CD4-positive, CD25-positive, alpha-beta regulatory T cell (primary cell): ENCODE measurements at places on chromosomes 3 and 15. TPM values are rescaled to one million over a fixed set of nuclear protein-coding genes. Genes with fewer than 3 reads are reported as not detected.

DNA sequence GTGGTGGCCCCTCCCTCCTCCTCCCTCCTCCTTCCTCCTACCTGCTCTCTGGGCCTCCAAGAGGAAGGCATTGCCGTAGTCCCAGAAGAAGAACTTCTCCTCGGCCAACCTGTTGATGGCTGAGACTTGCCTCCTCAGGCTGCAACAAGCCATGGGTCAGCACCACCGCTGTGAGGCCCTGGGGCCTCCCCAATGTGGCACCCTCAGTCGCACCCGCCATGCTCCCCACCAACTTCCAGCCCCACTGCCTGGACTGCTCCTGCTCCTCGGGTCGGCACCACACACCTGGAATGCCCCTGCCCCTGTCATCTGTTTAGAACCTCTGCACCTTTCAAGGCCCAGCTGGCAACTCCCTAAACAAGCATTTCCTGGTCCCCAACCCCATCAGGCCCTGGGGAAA, 17.6 kb downstream of the UROC1 start:
- no peaks in the 10 kb centered on the region for H3K27me3 ChIP-seq
- no peaks in the 10 kb centered on the region for H3K4me1 ChIP-seq
- DNase-seq = no peak
- no peaks in the 10 kb centered on the region for H3K36me3 ChIP-seq
- H3K4me3 ChIP-seq = no peak overlapping the region

DNA sequence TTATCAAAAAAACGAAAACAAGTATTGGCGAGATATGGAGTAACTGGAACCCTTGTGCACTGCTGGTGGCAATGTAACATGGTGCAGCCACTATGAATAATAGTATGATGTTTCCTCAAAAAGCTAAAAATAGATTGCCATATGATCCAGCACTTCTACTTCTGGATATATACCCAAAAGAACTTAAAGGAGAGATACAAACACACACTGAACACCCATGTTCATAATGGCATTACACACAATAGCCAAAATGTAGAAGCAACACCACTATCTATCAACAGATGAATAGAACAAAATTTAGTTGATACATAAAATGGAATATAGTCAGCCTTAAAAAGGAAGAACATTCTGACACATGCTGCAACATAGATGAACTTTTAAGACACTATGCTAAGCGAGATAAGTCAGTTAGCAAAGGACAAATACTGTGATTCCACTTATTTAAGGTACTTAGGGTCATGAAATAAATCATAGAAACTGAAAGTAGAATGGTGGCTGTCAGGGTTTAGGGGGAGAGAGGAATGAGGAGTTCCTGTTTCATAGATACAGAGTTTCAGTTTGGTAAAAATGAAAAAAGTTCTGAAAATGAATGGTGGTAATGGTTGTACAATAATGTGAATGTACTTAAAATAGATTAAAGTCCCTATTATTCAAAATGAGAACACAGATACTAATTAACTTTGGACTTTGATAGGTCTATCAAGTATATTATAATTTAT, 59.4 kb upstream of the IMPG2 start:
- H3K4me1 ChIP-seq = peaks cover 22% of the 10 kb centered on the region
- peaks cover 4% of the 10 kb centered on the region for H3K36me3 ChIP-seq

GRCh38 chr3:105424412-105425152, 57.9 kb downstream of the ALCAM start:
- H3K27me3 ChIP-seq = no peaks in the 10 kb centered on the region
- no peaks in the 10 kb centered on the region for H3K4me1 ChIP-seq
- no peaks in the 10 kb centered on the region for H3K36me3 ChIP-seq

GRCh38 chr3:132630612-132631011, 29.0 kb downstream of the ACAD11 start:
- H3K36me3 ChIP-seq = peaks cover 20% of the 10 kb centered on the region
- no peaks in the 10 kb centered on the region for H3K27me3 ChIP-seq
- no peak overlapping the region for H3K4me3 ChIP-seq
- DNase-seq = no peak
- no peaks in the 10 kb centered on the region for H3K4me1 ChIP-seq
- H3K27ac ChIP-seq = no peak overlapping the region

GRCh38 chr3:31305340-31305739, 227.4 kb upstream of the STT3B start:
- H3K4me3 ChIP-seq = no peak overlapping the region
- H3K27me3 ChIP-seq = no peaks in the 10 kb centered on the region
- no peaks in the 10 kb centered on the region for H3K36me3 ChIP-seq
- no peaks in the 10 kb centered on the region for H3K4me1 ChIP-seq
- no peak overlapping the region for H3K27ac ChIP-seq

DNA sequence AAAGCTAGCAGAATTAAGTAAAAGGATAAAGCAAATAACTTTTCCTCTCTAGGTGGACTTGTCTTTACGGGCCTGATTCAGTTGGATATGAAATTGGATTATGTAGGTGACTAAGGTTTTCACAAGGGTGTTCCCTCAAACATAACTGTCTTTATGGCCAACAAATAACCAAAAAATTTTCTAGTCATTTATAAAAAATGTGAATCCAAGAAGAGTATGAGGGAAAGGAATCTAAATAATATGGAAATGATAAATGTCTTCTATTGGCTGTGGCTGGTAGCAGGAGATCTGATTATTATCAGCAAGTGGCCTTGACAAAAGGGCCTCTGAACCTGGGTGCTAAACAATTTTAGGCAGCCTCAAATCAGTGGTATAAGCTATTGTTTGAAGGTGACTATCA, 594.0 kb upstream of the UBE2E2 start:
- no peak overlapping the region for H3K27ac ChIP-seq
- DNase-seq = no peak
- H3K4me1 ChIP-seq = no peaks in the 10 kb centered on the region
- H3K27me3 ChIP-seq = no peaks in the 10 kb centered on the region
- H3K4me3 ChIP-seq = no peak overlapping the region
- no peaks in the 10 kb centered on the region for H3K36me3 ChIP-seq

- H3K27ac ChIP-seq = no peak overlapping the region
- H3K4me3 ChIP-seq = no peak overlapping the region
- DNase-seq = no peak
- H3K27me3 ChIP-seq = no peaks in the 10 kb centered on the region
- H3K36me3 ChIP-seq = peaks cover 57% of the 10 kb centered on the region
Observed at GRCh38 chr3:183490653-183491052, 62.2 kb upstream of the MCF2L2 start.

- peak overlapping the region; percentile 49 for H3K4me3 ChIP-seq
- no peaks in the 10 kb centered on the region for H3K27me3 ChIP-seq
- H3K36me3 ChIP-seq = no peaks in the 10 kb centered on the region
Observed at GRCh38 chr3:128730471-128730870, 4.5 kb downstream of the RAB7A start.

DNA sequence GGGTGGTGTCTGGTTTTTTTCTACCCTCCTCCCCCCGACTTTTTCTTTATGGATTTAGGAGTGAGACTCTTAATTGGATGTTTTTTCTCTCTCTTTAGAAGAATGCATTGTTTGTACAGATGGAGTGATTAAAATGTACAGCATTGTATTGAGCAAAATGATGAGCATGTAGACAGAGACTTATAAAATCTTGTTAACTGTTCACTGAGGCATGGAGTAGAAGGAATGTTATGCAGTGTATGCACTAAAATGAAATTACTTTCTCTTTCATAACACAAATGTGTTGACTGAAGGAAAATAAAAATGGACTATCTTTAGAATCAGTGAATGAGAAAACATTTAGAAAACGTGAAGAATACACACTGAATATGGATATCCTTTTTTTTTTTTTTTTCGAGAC, 39.8 kb downstream of the ZFAND6 start:
- H3K4me1 ChIP-seq = peaks cover 4% of the 10 kb centered on the region
- no peaks in the 10 kb centered on the region for H3K36me3 ChIP-seq
- H3K4me3 ChIP-seq = no peak overlapping the region
- no peak for DNase-seq

DNA sequence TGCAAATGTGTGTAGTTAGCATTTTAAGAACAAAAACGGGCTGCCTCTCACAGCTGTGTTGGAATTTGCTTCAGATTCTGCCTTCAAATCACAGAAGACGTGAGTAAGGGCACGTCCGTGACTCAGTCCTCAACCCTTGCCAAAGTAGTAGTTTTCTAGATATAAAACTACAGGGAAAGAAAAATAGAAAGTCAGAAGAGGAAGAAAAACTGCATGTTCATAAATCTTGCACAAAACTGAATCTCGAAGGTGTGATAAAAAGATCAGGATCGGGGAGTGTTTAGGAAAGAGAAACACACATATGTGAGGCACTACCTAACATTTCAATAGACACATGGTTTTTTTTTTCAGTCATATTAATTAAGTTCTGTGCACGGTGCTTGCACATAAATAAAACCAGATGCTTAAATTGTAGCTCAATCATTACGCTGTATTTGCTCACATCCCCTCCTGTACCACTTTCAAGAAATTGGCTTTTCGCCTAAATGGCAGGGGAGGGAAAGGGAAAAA, 71.7 kb downstream of the P3H2 start:
- H3K4me1 ChIP-seq = no peaks in the 10 kb centered on the region
- H3K4me3 ChIP-seq = no peak overlapping the region
- no peaks in the 10 kb centered on the region for H3K36me3 ChIP-seq

DNA sequence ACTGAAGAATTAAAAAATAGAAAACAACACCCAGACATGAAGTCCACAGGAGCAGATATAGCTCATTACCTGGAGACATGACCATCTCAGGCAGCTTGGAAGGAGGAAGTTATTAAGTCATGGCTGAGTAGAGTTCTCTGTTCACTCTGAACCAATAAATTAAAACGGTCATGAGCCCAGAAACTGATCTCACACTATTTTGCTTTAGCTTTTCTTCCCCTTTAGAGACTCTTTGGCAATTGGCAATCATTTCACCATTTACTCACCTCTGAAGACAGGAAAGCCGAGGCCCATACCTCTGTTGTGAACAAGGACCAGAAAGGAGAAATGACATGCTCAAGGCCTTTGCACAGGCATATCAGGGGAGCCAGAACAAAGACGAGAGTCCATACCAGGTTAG, 26.6 kb downstream of the CLDN18 start:
- peaks cover 5% of the 10 kb centered on the region for H3K27me3 ChIP-seq
- H3K36me3 ChIP-seq = no peaks in the 10 kb centered on the region
- no peak overlapping the region for H3K27ac ChIP-seq
- H3K4me1 ChIP-seq = no peaks in the 10 kb centered on the region

DNA sequence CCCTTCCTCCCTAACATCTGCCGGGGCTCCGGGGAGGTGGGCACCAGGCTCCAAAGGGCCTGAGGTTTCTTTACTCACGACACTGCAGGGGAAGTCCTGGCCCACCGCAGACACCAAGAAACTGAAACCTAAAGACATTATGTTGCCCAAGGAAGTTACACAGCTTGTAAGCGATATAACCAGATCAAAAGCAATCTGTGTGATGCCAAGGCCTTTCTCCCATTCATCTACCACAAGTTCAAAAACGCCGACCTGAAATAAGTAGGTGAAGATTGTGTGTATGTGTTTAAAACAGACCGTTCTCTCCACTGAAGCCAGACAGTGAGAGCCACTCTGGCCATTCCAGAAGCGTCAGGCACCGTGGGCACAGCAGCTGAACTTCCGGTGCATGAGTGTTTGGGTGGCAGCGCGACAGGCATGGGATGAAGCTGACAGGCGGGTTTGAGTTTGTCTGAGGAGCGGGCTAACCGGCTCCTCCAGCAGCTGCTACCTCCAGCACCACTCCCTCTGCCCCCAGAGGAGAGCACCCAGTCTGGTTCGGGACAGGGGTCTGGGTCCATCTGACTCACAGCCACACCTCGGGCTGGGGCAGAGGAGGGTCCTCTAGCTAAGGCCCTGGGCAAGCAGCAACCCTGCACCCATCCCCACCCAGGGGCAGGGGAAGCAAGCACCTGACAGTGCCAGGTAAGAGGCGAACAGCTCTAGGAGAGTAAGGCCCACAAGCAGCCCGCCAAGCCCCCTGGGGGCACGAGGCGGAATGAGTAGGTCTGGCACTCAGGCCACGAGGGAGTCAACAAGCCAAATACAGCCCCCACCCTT, 1.3 kb downstream of the TNK2 start:
- peak overlapping the region; percentile 85 for H3K4me3 ChIP-seq
- H3K36me3 ChIP-seq = no peaks in the 10 kb centered on the region
- DNase-seq = peak; percentile 87
- H3K27me3 ChIP-seq = no peaks in the 10 kb centered on the region

DNA sequence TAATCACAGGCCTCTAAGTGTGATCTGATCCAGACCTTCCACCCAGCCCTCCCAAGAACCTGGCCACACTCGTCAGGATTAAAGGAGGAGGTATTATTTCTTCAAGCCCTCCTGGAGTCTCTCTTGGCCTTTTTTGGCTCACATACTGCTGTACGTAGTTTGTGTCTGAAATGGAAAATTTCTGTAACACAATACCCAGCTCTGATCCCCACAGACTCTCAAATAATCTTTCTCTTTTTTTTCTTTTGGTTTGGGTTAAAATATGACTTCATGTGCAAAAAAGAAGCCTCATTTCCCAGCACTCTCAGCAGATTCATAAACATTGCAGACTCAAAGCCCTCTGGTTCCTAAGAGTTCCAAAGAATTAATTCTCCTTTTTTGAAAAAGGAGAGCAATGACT, 96.5 kb upstream of the PHLDB2 start:
- no peak overlapping the region for H3K27ac ChIP-seq
- no peaks in the 10 kb centered on the region for H3K27me3 ChIP-seq
- H3K4me1 ChIP-seq = no peaks in the 10 kb centered on the region
- no peaks in the 10 kb centered on the region for H3K36me3 ChIP-seq
- no peak for DNase-seq

GRCh38 chr3:101950985-101951733, 101.8 kb downstream of the NFKBIZ start:
- no peak for DNase-seq
- H3K27me3 ChIP-seq = no peaks in the 10 kb centered on the region
- no peaks in the 10 kb centered on the region for H3K36me3 ChIP-seq
- no peak overlapping the region for H3K4me3 ChIP-seq

DNA sequence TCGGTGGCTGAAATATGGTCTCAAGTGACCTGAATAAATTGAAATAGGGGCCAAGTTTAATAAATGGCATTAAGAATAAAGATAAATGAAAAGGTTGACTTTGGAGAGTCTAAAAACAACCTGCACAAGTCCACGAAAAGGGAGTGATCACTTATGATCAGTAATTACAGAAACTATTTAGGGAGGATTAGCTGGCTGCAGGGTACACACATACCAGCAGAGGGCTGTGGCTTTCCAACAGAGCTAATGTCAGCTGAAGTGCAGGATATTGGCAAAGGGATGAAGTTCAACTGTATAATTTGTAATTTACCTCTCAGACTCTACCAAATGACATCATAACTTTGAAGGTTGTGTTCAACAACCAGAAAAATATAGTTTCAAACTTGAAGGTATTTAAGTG, 86.8 kb downstream of the SYNPR start:
- no peak overlapping the region for H3K4me3 ChIP-seq
- no peaks in the 10 kb centered on the region for H3K27me3 ChIP-seq
- no peak overlapping the region for H3K27ac ChIP-seq
- DNase-seq = no peak
- no peaks in the 10 kb centered on the region for H3K36me3 ChIP-seq

The MYZAP gene
- total RNA-seq = 0.84 TPM

The KIF15 gene
- total RNA-seq = 1.1 TPM

The PPP4R2 gene
- 98.4 TPM for total RNA-seq

The P4HTM gene
- 39.2 TPM for total RNA-seq

The RBP2 gene
- total RNA-seq = not detected

The SLC2A2 gene
- not detected for total RNA-seq

The ZMYND10 gene
- 1.6 TPM for total RNA-seq

The NIPA2 gene
- 39.6 TPM for total RNA-seq

The TICRR gene
- 0.30 TPM for total RNA-seq

The RHOV gene
- total RNA-seq = not detected

The TP63 gene
- total RNA-seq = 0.89 TPM
